ENCODE measurements at places on chromosomes 5 and 9. TPM values are rescaled to one million over a fixed set of nuclear protein-coding genes. Genes with fewer than 3 reads are reported as not detected.

DNA sequence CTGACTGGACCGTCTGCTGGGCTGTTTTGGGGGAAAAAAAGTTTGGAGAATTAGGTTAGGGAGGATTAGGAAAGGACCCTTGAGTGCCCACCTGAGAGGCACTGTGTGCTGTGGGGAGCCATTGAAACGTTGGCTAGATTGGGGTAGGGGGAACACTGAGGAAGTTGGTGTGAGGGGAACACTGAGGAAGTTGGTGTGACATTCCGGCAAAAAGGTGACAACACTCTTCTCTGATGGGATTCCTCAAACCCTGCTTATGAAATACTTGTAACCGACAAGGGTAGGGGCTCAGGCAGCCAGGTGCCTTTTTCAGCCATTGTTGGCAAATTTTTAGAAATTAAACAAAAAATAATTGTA, 1.0 kb downstream of the CYSTM1 start:
- ATAC-seq: no peak

Gene CCNJL
- total RNA-seq: 0.67 TPM

Gene PCSK1
- total RNA-seq: 0.92 TPM

Gene WNT8A
- not detected for total RNA-seq

GRCh38 chr9:114989600-114990410, 59.4 kb upstream of the TNFSF8 start:
- no peak for ATAC-seq

Gene IFNA14
- not detected for total RNA-seq

DNA sequence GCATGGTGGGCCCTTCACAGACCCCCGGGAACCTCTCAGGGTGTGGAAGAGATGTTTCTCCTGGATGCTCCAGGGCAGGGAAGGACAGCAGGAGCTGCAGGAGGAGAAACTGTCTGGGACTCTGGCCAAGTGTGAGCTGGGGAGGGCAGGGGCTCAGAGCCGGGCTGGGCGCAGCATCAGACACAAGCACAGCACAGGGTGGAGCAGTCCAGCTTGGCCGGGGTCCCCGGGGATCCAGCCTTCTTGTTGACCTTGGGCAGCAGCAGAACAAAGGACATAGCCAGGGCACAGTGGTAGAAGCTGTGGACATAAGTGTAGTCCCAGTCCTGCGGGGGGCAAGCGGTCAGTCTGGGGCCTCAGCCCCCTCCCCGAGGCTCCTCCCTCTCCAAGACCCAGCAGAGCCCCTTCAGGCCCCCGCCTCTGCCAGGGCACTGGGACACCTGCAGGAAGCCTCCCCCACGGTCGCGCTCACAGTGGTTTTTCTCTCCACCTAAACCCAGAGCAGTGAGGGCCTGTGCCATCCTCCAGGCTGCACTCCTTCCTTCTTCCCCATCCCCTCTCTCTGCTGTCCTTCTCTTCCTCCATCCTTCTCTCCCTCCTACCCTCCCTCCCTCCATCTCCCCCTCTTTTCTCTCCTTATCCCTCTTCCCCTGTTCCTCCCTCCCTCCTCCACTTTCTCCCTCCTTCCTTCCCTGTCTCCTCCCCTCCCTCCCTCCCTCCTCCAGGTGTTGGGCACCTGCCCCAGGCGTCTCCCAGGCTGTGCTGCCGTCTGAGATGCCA, 10.1 kb downstream of the MYMK start:
- no peak for ATAC-seq

Gene TBC1D9B
- total RNA-seq: 58.8 TPM

DNA sequence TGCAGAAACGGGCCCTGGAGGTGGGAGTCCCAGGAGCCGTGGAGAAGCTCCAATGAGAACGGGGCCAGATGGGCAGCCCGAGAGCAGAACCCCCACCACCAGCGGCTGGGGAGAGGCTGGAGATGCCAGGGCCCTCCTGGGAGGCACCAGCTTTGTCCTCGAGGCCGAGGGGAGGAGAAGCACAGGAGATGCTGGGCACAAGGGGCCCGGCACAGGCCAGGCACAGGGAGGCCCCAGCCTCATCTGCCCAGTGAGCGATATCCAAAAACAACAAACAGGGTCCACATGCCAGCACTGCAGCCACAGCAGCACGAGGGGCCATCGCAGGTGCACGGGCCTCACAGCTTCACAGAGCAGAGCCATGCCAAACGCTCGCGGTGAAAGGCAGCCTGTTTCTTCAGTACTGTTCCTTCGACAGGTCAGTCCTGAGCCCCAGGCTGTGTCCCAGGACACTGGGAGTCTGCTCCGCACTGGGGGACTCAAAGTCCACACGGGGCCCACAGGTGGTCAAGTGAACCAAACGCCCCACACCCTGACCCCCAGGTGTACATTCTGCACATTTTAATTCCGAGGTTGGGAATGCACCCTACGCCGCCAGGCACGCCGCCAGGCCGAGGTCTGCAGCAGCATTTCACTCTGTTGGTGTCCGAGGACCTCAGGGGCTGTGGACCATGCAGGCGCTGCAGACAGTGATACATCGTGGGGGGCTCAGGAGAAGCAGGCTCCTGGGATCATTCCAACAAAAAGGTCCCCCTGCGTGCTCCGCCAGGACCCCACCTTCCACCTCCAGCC, 9.5 kb downstream of the LPCAT1 start:
- ATAC-seq: no peak

Gene MACROH2A1
- 178 TPM for total RNA-seq

Gene MYORG
- 29.0 TPM for total RNA-seq

GRCh38 chr5:175889910-175890684, 18.7 kb downstream of the CPLX2 start:
- ATAC-seq: no peak

DNA sequence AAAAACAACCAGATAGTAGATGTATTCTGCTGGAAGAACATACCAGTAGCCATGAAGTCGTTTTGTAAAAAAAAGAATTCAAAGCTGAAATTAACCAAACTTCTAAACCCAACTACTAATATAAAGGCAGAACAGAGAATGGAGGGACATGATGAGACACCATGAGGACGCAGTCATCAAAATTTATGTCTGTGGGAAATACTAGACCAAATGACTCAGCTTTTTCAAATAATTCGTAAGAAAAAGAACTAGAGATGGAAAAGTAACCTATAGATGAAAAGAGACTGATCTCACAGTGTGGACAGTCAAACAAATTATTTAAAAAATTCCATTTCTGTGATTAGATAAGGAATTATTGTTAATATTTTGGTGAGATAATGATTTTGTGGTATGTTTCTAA, 10.3 kb downstream of the TTC23L start:
- no peak for ATAC-seq

Measured in gastroesophageal sphincter (tissue), 4 donors.